C1 segment of cervical spinal cord (tissue), 14 donors: ENCODE measurements at places on chromosomes 1 and 21.

- DNase-seq: no peak
These were observed 16.6 kb downstream of the ATP1A4 start for GRCh38 chr1:160168016-160168415.

DNA sequence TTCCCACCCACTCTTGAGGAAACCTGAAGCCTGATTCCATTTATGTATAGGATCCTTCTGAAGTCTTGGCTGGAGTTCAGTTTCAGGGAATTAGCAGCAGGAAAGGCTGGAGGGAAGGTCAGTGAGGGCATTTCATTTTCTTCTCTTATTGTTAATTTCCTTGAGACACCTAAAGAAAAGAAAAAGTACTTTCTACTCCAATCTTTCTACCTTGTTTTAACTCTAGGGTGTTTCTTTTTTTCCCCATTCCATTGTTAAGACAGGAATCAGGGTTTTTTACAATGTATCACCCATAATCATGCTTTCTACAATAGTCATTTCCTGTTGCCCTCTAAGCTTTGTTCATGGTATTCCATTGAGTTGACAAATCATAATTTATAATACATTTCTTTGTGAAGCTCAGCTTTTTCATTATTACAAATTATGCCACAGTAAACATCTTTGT lies 27.4 kb downstream of the SNRPE start:
- no peak for DNase-seq

GRCh38 chr1:51329443-51330325 lies 678 bp downstream of the TTC39A start:
- no peak for DNase-seq

DNA sequence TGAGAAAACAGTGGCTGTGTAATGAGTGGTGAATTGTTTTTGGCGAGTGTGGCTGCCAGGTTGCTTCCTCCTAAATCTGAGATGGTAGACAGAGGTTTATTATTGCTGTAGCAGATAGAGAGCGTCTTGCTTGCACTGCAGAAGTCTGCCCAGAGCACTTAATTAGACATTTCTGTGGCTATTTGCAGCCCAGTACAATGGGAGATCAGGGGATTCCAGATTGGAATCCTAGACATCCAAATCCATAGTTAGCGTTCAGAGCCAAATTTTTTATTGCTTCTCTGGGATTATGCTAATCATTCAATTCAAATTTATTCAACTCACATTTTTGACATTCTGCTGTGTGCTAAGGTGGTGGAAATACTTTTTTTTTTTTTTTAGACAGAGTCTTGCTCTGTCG lies 30.0 kb downstream of the KIF26B start:
- DNase-seq: no peak

DNA sequence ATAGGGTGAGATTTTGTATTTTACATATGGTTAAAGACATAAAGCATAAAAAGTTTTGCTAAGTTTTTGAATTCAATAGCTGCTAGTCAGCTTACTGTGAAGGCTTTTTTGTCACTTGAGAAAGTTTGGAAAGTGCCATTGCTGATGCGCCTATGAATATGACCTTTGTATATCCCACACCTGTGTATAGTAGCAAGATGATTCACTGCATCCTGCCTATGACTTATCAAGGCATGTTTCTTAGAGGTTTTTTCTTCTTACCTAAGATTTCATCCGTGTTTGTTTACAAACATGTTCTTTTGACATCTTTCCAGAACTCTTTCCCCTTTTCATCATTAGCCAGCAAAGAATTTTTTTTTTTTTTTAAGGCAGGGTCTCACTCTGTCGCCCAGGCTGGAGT lies 51.5 kb downstream of the PRKAA2 start:
- DNase-seq: no peak

- DNase-seq: no peak
These were observed 63.0 kb downstream of the KCNN3 start for GRCh38 chr1:154807048-154807591.

DNA sequence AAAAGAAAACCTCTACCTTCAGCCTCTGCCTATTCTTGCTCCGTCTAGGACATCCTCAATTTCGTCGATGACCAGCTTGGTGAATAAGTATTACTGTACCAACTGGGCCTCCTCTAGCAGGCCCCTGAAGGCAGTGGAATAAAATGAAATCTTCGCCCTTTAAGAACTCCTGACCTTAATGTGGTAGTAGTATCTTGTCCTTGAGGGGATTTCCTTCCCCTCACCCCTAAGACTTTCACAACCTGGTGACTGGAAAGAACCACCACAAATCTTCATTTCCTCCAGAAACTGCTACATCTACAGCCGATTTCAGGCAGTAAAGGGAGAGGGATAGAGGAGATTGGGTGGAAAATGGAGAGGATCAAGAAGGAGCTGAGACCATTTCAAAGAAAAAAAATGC lies 1.6 kb upstream of the HAX1 start:
- no peak for DNase-seq

- DNase-seq: no peak
These were observed 159.8 kb downstream of the PBX1 start for GRCh38 chr1:164718821-164719220.

DNA sequence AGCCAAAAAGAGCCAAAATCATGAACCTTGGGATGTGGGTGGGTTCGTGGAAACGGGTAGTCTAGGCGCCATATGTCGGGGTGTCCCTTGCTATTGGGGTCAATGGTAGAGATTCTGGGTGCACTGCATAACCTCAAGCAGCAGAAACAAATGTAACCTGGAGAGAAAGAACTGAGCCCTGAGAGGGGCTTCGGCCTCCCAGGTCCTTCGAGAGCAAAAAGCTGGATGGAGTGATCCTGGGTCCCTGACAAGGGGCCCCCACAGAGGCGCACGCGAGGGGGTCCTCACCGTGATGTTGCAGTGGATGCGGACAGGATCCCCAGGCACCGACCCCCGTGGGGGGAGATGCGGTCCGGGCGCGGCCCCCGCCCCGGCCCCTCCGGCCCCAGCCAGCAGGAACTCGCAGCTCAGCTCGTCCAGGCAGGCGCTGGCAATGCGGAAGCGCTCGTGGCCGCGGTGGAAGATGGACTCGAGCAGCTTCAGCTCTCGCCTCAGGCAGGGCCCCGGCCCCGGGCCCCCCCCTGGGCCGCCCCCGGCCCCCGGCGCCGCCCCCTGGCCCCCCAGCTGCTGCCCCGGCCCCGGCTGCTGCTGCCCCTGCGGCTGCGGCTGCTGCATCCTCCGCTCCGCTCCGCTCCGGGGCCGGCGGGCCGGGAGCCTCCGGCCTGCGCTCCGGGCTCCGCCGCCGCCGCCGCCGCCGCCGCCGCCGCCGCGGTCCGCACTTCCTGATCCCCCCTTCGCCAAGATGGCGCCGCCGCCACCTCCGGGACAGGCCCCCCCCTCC lies at the start of gene UBE2Q1:
Gene UBE2Q1, minus strand, starts transcription at position 724 of the 781 bp plus-strand sequence. Its CDS starts 109 bp downstream, at position 615.
- no peak for DNase-seq

GRCh38 chr1:27454610-27455009 lies 35.4 kb downstream of the WASF2 start:
- DNase-seq: no peak

GRCh38 chr1:119294199-119294598 lies 74.4 kb upstream of the HAO2 start:
- no peak for DNase-seq

GRCh38 chr21:22890656-22891055 lies 1892.4 kb downstream of the NCAM2 start:
- no peak for DNase-seq

DNA sequence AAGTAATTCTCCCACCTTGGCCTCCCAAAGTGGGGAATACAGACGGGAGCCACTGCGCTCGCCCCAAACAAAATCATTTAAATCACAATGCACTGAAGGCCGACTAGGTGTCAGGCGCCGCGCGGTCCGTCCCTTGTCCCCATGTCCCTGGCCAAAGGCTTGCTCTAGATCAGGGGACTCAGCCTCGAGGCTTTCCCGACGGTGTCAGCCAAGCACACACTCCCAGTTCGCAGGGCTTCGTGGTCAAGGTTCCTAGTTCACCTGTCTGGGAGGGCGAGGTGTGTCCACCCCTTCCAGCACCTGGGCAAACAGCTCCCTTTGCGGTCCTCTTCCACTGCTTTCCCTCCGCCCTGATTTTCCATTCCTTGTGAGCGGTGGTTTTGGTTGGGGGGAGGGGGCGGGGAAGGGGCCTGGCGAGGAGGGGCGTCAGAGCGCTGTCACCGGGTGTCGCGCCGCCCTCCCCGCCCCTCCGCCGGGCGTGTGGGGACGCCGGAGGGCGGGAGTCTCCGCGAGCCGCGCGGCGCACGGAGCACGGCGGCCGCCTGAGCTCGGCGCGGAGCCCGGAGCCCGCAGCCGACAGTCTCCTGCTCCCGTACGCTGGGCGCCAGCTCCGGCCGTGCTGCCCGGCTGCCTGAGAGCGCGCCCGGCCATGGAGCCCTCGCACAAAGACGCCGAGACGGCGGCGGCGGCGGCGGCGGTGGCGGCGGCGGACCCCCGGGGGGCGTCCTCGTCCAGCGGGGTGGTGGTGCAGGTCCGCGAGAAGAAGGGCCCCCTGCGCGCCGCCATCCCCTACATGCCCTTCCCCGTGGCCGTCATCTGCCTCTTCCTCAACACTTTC lies at the start of gene STUM:
Gene STUM, plus strand, starts transcription at position 509 of the 838 bp plus-strand sequence. Its CDS starts 141 bp downstream, at position 650.
- no peak for DNase-seq

- no peak for DNase-seq
These were observed 18.0 kb downstream of the ADORA1 start for GRCh38 chr1:203145321-203146041.

DNA sequence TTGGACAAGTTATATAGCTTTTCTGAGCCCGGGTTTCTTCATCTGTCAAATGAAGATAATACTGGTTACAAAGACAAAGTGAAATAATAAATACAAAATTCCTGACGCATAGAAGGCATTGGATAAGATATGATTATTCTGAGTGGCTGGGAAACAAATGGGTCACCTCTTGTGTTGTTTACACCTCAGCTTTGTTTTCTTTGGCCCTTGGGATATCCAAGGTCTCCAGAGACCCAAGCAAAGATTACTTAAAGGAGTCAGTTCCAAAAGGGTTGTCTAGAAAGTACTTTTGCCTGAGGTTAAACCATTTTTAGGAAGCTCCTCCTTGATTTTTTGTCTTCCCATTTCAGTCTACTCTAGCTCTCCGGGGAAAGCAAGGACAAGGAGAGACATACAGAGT lies 9.7 kb downstream of the KHDRBS1 start:
- no peak for DNase-seq

GRCh38 chr1:31436596-31437432 lies 23.8 kb downstream of the SERINC2 start:
- DNase-seq: no peak

- peak; percentile 31 for DNase-seq
These were observed 271.4 kb downstream of the FOXD2 start for GRCh38 chr1:47709019-47709871.

DNA sequence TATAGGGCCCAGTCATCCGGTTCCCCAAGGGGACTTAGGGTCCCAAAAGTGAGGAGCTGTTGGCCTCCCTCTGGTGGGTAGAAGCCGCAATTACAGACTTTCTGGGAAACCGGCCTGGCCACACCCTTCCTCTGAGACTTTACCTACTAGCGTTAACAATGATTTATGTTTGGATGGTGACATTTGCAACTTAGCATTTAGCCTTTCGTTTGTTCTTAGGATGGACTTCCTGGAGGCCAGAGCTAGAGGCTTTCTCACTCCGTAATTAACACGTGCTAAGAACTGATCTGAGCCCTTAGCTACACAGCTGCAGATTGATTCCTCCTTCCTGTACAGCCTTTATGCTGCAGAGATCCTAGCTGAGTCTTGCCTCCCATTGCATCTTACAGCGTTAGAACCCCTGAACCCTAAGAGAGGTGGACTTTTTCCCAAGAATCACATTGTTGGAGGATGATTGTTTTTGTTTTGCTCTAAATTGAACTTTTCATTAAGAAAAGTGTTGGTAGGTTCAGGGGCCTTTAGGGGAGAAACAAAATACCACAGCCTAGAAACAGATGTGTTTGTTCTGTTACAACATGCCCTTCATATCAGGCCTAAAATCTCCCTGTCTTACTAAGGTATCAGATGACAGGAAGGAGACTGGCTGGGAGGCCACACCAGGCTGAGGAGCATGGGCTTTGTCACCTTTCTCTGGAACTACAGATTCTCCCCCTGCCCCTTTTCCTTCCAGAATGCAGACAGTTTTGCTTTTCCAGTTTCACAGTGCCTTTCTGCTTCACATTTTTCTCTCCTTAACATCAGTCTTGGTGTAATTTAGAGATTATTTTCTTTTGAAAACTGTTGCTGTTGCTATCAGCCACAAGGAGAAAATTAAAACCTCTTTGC lies 1.9 kb downstream of the S100A11 start:
- no peak for DNase-seq
